ENCODE measurements at places on chromosomes 11 and 22.
A peak's percentile ranks its signal among the peaks of the same experiment; 100 is the strongest.

- no peak for DNase-seq
These were observed 68.5 kb downstream of the PIWIL3 start for GRCh38 chr22:24706054-24706453.

GRCh38 chr11:116458546-116458945 lies 314.2 kb downstream of the BUD13 start:
- DNase-seq = no peak

DNA sequence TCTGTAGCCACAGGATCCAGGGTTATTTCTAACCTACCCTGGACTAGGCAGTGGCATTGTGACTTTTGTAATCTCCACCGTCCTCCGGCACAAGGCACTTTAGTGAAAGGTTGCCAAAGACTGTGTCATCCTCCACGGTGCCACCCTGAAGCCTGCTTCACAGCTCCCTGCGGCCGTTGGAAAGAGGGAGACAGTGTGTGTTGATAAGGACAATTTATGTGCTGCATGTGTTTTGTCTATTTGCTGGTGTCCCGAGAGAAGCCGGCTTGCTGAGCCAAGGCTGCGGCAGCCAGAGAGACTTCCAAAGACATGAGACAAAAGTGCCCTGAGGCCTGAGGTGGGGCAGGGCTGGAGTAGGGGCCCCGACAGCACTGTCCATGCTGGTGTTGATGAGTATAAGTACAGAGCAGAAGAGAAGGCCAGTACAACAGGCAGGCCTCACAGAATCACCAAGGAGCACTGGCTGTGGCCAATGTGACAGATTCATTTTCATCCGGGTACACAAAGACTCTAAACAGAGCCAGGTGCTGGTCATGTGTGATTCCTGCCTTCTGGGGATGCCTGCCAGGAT lies 40.9 kb downstream of the GALNT18 start:
- no peak for DNase-seq

GRCh38 chr11:129864811-129865210 lies 30.6 kb downstream of the NFRKB start:
- DNase-seq = no peak

DNA sequence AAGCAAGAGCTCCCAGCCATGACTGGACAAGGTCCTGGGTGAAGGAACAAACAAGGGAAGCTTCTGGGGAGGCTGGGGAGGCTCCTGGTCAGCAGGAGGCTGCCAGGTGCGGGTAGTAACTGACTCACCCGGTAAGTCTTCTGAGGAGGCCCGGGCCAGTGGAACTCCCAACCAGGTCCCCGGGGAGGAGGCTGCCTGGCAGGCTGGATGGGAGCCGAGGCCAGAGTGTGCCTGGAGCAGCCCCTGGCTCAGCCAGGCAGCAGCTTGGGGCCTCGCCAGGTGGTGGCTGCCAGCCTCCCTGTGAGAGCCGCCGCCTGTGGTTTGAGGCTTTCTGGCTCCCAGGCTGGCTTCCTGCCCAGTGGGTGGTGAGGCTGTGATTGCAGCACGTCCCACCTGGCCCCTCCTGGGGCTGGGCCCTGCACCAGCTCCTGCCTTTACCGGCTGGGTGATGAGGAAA lies 46.2 kb downstream of the IGF2 start:
- peak; percentile 86 for DNase-seq

DNA sequence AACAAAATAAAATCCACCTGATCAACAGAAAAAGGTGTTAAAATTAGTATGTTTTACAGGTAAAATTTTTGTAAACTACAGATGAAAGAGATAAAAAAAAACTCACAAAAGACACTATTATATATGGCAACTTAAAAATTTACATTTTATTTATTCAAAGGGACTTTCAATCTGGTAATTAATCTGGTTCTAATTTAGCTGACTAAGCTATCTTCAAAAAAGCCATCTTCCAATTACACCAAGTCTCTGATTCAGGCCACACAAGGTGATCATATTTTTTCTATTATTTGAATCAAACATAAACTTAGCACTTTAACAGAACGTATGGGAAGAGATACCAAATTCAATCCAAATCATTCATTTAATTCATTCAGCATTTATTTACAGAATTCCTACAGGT lies 7.6 kb downstream of the MRE11 start:
- DNase-seq = no peak

DNA sequence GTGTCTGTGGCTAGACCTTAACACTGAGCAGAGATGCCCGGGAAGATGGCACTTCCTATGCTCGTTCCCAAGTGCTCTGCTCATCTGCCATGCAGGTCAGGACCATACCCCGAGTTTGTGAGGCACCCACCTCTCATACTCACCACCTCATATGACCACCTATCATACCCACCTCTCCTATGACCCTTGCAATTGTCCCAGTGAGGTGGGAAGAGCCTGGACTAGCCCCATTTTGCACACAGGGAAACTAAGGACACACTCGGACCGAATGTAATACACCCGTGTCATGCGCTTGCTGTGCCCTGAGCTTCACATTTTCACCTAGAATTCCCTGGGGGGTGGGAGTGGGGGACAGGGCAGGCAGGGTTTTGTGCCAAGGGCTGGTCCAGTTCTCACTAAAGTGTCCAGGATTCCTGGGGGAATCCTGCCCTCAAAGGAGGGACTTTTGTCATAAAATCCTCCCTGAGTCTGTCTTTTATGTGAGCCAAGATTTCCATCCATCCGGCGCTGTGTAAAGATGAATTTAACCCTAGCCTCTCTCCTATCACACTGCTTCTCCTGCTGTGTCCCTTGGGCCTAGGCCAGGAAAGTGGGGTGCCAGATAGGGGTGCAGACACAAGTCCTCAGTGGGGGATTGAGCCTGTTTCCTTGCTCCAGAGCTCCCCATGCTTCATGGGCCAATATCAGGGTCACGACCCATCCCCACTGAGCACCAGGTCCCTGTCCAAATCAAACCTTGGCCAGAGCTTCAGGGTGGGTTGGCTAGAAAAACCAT lies 20.0 kb downstream of the TPBGL start:
- no peak for DNase-seq

- no peak for DNase-seq
These were observed 6.5 kb downstream of the PPFIBP2 start for GRCh38 chr11:7520011-7520942.

DNA sequence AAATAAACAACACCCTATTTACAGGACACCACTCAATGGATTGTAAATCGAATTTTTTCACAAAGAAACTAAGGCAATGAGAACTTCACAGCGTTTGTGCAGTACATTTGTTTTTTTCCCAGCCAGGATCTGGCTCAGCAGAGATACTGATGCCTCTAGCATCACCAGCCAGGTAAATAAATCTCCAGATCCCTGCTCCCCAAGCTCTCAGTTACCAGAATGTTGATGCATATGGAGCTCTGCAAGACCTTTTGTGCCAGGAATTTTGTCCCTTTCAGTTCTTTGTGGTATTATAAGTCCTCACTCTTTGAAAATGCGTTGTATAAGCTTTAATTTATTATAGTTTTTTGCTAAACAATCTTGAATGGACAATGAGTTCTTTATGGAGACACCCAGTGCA lies 137.6 kb downstream of the MSANTD4 start:
- DNase-seq = no peak

DNA sequence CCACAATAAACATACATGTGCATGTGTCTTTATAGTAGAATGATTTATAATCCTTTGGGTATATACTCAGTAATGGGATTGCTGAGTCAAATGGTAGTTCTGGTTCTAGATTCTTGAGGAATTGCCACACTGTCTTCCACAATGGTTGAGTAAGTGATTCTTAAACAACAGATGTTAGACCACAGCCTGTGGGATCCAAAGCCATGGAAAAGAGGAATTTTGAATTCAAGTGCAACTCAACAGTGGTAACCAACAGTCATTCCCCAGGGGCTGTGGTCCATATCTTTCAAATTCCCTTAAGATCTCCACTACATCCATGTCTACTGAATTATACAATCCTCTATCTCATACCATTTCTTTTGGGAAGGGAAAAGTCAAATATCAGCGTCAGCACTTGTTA lies 321.5 kb downstream of the LARGE1 start:
- no peak for DNase-seq

All from NCI-H446 (cell line).